ENCODE measurements at places on chromosomes 7 and 10. TPM values are rescaled to one million over a fixed set of nuclear protein-coding genes. Genes with fewer than 3 reads are reported as not detected.

Gene MPP7
- 0.07 TPM for total RNA-seq

Gene YAE1
- total RNA-seq, result 27.2 TPM

Gene AKR1C3
- total RNA-seq, result 1,217 TPM

Gene TRPV5
- not detected for total RNA-seq

Gene ASZ1
- total RNA-seq, result not detected

Gene TDRD1
- total RNA-seq, result not detected

Gene PAPOLB
- not detected for total RNA-seq

Gene PNLIPRP1
- total RNA-seq, result not detected

Gene GPRIN2
- 37.6 TPM for total RNA-seq

Gene KRIT1
- total RNA-seq, result 29.5 TPM

Gene KIAA1217
- total RNA-seq, result 2.1 TPM

Gene NMT2
- 27.2 TPM for total RNA-seq

Gene NME8
- total RNA-seq, result not detected

Gene TUBAL3
- total RNA-seq, result 0.57 TPM

Gene FAM241B
- total RNA-seq, result 19.8 TPM

Gene TUBB8
- total RNA-seq, result 0.12 TPM

Gene APBB1IP
- 9.1 TPM for total RNA-seq

Gene CPN1
- total RNA-seq, result 0.24 TPM

Gene TRIL
- not detected for total RNA-seq

Gene LAMB4
- total RNA-seq, result 0.14 TPM

Gene TAS2R41
- not detected for total RNA-seq

Gene ZNF32
- 17.1 TPM for total RNA-seq

Gene CCDC7
- total RNA-seq, result 0.72 TPM

Gene CALCR
- total RNA-seq, result not detected

Gene SORBS1
- total RNA-seq, result 0.47 TPM

Gene ARHGEF35
- 0.26 TPM for total RNA-seq

Gene TMEM140
- total RNA-seq, result 1.8 TPM

Gene AGAP9
- total RNA-seq, result 9.1 TPM

Gene RINT1
- total RNA-seq, result 14.3 TPM

Gene PPP1R17
- total RNA-seq, result not detected

Gene OR2A5
- total RNA-seq, result not detected

Gene GSAP
- 2.6 TPM for total RNA-seq

Gene OR13A1
- total RNA-seq, result not detected

Gene UTF1
- total RNA-seq, result not detected

Gene TRIM56
- 12.8 TPM for total RNA-seq

Gene CALML3
- total RNA-seq, result not detected

Gene HOGA1
- 0.76 TPM for total RNA-seq

Gene TMEM213
- not detected for total RNA-seq

Gene AASS
- total RNA-seq, result 0.08 TPM

Gene CYP2C19
- total RNA-seq, result not detected

Gene PRXL2A
- total RNA-seq, result 42.7 TPM

Gene SLC18A3
- total RNA-seq, result not detected

Gene STEAP1
- total RNA-seq, result 16.0 TPM

Gene NACAD
- 0.22 TPM for total RNA-seq

Gene ZNF107
- 2.6 TPM for total RNA-seq

Gene NFE2L3
- 8.6 TPM for total RNA-seq

Gene EPHA1
- not detected for total RNA-seq

Gene STOX1
- 0.87 TPM for total RNA-seq

Gene RASA4B
- total RNA-seq, result 1.7 TPM

Gene CUBN
- total RNA-seq, result 0.06 TPM
